ELR (cell line): ENCODE measurements at places on chromosomes 3 and 15.

DNA sequence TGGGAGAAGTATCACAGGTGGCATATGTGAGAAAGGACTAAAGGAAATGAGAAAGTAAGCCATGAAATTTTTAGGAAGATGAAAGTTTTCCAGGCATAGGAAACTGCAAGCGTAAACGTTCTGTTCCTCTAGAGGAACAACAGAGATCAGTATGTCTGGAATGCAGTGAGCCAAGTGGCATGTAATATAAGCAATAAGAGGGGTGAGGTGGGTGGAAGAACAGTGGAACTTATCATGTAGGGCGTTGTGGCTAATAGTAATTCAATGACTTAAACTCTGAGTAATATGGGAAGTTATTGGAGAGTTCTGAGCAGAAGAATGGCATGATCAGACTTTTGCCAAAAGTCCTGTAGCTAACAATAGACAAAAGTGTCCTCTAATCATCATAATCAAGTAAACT lies 902.9 kb downstream of the EPHA3 start:
- DNase-seq: no peak

GRCh38 chr3:185233328-185233727 lies 20.5 kb downstream of the EHHADH start:
- DNase-seq: no peak

GRCh38 chr3:128483657-128484403 lies 9.2 kb downstream of the GATA2 start:
- DNase-seq: peak; percentile 46

DNA sequence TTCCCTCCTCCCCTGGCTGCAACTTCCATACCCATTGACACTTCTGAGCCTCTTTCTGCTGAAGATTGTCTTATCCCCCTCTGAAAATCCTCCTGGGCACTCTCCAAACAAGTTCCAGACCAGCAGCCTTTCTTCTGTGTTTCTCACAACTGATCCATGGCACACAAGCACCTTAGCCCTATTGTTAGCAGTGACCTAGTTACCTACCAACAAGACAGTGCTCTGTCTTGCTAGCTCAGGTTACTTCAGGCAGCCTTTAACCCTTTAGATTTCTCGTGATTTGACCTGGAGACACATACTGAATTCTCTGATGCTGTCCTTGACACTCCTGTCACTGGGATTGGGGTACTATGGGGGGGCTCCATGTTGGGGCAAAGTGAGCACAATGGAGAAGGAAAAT lies 82.1 kb downstream of the GTF2E1 start:
- DNase-seq: no peak

DNA sequence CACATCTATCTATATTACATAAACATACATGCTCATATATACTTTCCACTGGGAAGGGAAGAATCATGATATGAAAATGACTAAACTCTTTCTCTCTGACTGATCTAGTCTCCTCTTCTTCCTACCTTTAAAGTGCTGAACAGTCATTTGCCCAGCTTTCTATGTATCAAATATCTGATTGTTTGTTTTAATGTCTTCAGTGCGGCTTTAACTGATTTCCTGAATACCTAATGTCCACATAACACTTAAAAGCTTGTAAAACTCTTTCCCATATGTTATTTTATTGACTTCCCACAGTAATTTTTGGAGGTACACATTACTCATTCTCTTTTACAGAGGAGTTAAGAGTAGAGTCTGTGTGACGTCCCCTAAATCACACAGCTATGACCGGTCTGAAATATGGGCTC lies 28.2 kb downstream of the CPOX start:
- DNase-seq: peak; percentile 61

GRCh38 chr3:52289338-52289746 lies 1.7 kb downstream of the GLYCTK start:
- no peak for DNase-seq

DNA sequence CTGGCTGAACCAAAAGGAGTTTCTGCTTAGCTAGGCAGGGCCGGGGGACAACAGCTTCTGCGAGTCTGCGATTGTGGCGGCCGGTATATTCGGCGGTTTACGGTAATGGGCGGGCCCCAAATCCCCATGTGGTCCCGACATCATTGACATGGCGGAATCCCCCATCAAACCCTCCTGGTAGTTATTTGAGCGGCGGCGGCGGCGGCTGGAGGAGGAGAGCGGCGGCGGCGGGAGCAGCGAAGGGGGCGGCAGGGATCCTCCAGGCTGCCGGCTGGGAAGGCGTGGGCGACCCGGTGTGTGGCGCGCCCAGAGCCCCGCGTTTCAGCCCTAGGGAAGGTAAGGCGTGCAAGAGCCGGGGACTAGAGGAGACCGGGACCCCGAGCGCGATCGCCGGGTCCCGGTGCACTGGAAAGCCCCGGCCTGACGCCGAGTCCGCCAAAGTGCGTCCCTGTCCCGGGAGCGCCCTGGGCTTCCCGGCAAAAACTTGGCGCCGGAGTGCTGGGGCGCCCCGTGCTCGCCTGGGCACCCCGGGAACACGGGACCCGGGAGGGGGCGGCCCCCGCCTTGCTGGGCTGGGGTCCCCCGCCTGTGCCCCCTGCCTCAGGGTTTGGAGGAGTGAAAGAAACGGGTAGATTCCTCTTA lies at the start of gene FNDC3B:
Gene FNDC3B, plus strand, starts transcription at position 143 of the 642 bp plus-strand sequence. CDS start 72,902 bp downstream, outside the sequence.
- DNase-seq: peak; percentile 96

GRCh38 chr3:187025254-187025655 lies 94.9 kb downstream of the ST6GAL1 start:
- DNase-seq: no peak

DNA sequence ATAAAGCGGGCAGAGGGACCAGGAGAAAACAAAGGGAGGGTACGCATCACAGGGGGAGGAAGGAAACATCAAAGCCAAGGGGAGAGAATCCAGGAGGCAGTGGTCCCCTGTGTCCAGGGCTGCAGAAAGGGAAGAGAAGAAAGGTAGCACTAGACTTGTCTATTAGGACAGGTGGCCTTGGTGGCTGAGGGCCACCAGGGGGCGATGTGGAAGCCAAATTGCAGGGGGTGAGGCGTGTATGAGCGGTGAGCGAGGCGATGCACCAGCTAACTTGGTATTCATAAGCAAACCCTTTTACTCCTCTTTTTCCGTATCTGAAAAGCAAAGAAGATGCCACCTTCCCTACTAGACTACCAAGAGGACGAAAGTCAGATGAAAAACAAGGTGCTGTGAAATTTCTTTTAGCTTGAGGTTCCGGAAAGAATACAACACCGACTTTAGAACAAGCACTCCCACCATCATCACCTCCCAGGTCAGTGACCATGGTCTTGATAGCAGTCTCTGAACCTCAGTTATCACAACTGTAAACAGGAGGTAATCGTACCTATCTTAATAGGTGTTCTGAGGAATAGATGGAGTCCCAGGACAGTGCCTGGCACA lies 654.4 kb upstream of the ADAMTS9 start:
- peak; percentile 57 for DNase-seq

GRCh38 chr3:123365450-123366143 lies 83.3 kb downstream of the ADCY5 start:
- DNase-seq: peak; percentile 51

DNA sequence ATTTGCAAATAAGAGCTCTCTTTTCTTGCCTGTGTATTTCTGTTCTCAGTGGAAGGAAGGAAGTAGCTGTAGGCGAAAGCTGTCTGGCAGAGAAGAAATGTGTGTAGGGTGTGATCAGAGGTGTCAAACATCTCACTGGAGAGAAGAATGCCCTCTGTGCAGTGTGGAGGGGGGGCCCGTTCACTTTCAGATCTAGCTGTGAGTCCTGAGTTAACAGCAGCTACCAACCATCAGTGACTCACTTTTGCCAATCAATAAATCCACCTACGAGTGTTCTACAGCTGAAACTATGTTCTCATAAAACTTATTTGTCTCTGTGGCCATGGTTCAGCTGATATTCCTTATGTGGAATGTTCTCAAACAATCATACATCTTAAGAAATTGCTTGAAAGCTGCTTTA lies 103.7 kb downstream of the FRMD4B start:
- DNase-seq: no peak

DNA sequence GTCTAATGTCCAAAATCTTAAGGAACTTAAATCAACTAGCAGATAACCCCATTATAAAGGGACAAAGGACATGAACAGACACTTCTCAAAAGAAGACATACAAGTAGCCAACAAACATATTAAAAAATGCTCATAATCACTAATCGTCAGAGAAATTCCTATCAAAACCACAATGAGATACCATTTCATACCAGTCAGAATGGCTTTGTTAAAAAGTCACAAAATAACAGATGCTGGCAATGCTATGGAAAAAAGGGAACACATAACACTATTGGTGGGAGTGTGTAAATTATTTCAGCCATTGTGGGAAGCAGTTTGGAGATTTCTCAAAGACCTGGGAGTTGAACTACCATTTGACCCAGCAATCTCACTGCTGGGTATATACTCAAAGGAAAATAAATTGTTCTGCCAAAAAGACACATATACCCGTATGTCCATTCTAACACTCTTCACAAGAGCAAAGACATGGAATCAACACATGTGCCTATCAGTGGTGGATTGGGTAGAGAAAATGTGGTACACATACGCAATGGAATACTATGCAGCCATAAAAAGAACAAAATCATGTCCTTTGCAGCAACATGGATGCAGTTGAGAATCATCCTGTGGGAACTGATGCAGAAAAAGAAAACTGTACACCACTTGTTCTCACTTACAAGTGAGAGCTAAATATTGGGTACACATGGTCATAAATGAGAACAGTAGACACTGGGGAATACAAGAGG lies 78.5 kb downstream of the TCF12 start:
- peak; percentile 30 for DNase-seq

- DNase-seq: no peak
Measured at GRCh38 chr3:127668906-127669305, 3.8 kb upstream of the ABTB1 start.

DNA sequence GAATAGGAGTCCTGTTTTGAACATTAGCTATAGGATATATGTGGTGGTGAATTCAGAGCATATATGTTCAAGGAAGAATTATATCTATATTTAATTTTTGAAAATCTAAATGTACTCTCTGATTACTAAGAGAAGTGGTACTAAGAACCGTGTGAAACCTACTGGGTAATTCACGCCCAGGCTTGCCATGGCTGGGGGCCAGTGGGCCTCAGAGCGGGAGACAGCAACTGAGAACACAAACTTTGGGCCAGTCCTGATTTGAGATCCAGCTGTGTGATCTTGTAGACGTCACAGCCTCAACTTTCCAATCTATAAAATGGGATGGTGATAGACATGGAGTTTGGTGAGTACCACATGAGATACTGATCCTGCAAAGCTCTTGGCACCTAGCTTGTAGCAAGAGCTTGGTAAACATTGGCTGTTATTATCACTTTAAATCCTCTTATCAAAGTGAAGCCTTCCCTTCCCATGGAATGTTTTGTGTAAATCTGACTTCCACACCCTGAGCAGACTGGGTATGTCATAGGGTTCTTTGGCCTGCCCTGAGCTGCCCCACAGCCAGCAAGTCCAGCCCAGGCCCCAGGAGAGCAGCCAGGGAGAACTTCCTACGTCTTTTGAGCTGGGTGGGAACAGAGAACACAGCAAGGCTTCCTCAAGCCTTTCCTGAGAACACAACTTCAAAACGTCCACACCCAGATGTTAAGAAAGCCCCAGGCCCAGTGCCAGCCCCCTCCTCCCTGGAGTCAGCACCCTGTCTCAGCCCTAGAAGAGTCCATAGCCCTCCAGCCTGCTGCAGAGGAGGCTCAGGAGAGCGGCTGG lies 8.2 kb upstream of the PAQR5 start:
- no peak for DNase-seq

DNA sequence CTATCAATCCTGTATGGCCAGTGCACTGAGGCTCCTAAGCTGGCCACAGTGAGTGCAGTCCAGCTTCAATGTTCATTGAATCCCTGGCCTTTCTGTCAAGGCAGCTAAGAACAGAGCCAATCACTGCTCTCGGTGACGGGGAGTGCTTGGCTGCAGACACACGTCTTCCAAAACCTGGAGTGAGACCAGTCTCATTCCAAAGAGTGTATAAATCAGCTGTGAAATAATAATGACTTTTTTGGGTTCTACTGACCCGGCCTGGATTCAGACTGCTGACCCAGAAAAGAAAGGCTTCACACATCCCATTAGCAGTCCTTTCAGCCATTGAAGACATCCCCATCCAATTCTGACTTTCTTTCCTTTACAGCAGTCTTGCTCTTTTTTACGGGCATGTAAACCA lies 665.5 kb downstream of the GBE1 start:
- no peak for DNase-seq

DNA sequence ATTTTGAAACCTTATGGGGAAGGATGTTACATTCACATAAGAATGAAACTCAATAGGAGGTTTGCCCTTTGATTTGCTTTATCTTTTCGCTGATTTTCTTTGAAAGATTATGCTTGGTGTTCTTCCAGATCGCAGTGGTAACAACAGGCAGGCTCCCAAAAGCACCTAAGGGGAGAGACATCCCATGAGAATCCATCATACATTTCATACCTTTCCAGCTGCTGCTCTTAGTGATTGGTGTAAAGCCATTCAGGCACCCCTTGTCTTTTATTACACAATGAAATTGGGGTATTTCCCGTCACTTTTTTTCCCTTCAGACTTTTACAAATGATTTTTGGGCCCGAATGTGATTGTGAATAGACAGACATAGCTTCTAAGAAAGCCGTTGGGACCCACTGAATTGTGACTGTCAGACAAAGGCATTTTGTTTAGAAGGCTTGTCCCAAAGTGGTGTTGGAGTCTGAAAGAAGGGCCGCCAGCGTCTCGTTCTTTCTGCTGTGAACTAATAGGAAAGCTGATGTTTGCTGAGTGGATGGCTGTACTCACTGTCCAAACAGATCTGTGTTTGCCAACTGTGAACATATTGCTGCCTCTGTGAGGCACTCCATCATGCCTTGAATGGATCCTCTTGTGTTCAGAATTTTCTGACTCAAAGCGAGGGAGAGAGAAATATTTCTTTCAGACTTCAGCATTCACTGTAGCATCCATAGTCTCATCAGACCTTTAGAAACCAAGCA lies 164.3 kb downstream of the FNDC3B start:
- DNase-seq: no peak

DNA sequence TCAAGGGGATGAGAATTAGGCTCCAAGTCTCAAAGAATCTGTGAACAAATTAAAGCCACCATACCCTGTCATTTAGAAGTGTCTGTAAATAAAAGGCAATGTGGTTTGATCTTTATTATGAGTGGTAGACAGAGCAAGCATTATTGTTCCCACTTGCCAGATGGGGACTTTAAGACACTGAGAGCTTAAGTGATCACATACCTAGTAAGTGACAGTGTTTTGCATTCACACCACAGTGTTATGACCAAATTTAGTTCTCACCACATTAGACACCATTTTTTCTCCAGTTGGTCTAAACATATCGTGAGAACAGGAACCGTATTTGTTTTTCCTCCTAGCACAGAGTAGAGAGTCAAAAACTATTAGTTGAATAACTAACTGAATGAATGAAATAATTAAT lies 13.2 kb upstream of the ZBED2 start:
- DNase-seq: no peak

DNA sequence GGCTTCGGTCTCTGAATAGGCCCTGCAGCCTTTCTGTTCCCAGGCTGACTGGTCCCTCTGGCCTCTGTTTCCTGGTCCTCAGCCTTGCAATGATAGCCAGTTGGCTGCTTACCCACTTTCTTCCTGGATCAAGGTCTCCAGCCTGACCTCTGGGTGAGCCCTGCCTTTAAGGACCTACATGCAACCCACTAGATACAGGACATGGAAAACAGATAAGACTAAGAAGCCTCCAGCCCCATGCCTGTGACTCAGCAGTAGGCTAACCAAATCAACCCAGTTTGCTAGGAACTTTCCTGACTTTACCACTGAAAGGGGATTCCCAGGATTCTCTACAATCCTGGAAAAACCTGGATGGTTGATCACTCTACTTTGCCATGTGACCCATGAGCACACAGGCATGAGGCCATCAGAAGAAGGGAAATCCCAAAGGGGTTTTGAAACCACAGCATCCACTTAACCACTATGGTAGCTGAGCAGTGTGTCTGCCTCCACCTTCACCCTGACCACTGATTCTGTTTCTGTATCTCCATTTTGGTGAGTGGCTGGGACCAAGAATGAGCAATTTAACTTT lies 188.1 kb downstream of the CHST2 start:
- DNase-seq: peak; percentile 42
